Nasal cavity respiratory epithelium epithelial cell of viscerocranial mucosa (primary cell): ENCODE measurements at places on chromosomes 2 and 18. TPM values are rescaled to one million over a fixed set of nuclear protein-coding genes. Genes with fewer than 3 reads are reported as not detected.

Gene LYG2
- not detected in 2 replicates for total RNA-seq

Gene FSHR
- not detected in 2 replicates for total RNA-seq

Gene TXNDC2
- under 0.01 TPM in 1 of 2 replicates, not detected in the other for total RNA-seq

Gene PRSS56
- not detected in 2 replicates for total RNA-seq

Gene CRYGC
- total RNA-seq: not detected in 2 replicates

Gene THADA
- total RNA-seq: 26.3 and 38.0 TPM in 2 replicates

Gene C2orf81
- total RNA-seq: under 0.01 and 0.85 TPM in 2 replicates

Gene DLGAP1
- total RNA-seq: under 0.01 TPM in 1 of 2 replicates, not detected in the other

Gene ATG9A
- total RNA-seq: 33.2 and 69.6 TPM in 2 replicates

Gene ITGB6
- total RNA-seq: 25.6 and 414 TPM in 2 replicates

Gene TNFAIP6
- total RNA-seq: not detected in 2 replicates

Gene FAM110C
- total RNA-seq: 16.2 and 20.5 TPM in 2 replicates

Gene PRKAG3
- total RNA-seq: not detected in 2 replicates

Gene DPP10
- 0.07 TPM in 1 of 2 replicates, not detected in the other for total RNA-seq

Gene SERPINB13
- 16.7 and 114 TPM in 2 replicates for total RNA-seq

Gene TPO
- total RNA-seq: 0.07 TPM in 1 of 2 replicates, not detected in the other

Gene CENPA
- total RNA-seq: under 0.01 and 0.07 TPM in 2 replicates

Gene DES
- total RNA-seq: not detected in 2 replicates

Gene SKA1
- under 0.01 and 0.34 TPM in 2 replicates for total RNA-seq

Gene FSIP2
- under 0.01 and 1.00 TPM in 2 replicates for total RNA-seq

Gene FBXO48
- 0.68 and 1.00 TPM in 2 replicates for total RNA-seq

Gene SLC9A2
- total RNA-seq: 0.14 and 0.34 TPM in 2 replicates

Gene STK11IP
- total RNA-seq: 14.2 and 15.4 TPM in 2 replicates

Gene LAMA3
- total RNA-seq: 859 and 1,149 TPM in 2 replicates

Gene NPAS2
- 17.8 and 28.8 TPM in 2 replicates for total RNA-seq

Gene ALPG
- not detected in 2 replicates for total RNA-seq

Gene OTOS
- total RNA-seq: not detected in 2 replicates

Gene CHRNA1
- total RNA-seq: not detected in 2 replicates

Gene MFSD2B
- total RNA-seq: 0.07 TPM in 1 of 2 replicates, not detected in the other
